CD4-positive, alpha-beta T cell treated with Interleukin-6 at 100 ng/mL for 8 hours (primary cell): ENCODE measurements at places on chromosomes 5 and 9.

DNA sequence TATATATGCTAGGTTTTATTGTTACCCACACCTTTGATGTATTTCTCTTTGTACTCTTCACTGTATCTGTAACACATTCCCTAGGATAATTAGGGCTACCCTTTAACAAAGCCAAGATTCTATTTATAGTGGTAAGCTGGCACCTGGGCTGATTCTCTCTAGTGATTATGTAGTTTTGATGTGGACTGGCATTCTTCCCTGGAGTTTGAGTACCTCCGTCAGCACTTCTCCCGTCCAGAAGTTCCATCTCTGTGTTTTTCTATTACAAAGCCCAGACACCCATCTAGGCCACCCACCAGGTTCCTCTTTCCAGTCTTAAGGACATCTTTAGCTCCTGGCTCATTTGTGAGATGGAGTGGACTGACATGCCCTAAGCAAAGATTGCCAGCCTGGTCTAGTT, 55.9 kb upstream of the CDKN2B start:
- DNase-seq, result no peak

DNA sequence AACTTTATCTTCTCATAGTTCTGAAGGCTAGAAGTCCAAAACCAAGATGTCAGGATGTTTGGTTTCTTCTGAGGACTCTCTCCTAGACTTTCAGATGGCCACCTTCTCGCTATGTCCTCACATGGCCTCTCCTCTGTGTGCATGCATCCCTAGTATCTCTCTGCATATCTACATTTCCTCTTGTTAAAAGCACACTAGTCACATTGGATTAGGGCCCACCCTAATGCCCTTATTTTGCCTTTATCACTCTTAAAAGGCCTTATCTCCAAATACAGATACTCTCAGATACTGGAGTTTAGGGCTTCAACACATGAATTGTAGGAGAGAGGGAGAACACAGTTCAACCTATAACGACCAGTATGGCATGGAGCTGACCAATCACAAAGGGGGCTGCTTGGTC, 151.7 kb downstream of the PRELID2 start:
- no peak for DNase-seq

GRCh38 chr9:120916588-120916987, 10.0 kb downstream of the TRAF1 start:
- no peak for DNase-seq

GRCh38 chr5:82396396-82396795, 118.2 kb upstream of the RPS23 start:
- DNase-seq, result no peak

GRCh38 chr9:86585422-86586143, 231.4 kb upstream of the TUT7 start:
- DNase-seq, result no peak

- DNase-seq, result no peak
Observed at GRCh38 chr9:19022206-19022605, 10.8 kb downstream of the SAXO1 start.

DNA sequence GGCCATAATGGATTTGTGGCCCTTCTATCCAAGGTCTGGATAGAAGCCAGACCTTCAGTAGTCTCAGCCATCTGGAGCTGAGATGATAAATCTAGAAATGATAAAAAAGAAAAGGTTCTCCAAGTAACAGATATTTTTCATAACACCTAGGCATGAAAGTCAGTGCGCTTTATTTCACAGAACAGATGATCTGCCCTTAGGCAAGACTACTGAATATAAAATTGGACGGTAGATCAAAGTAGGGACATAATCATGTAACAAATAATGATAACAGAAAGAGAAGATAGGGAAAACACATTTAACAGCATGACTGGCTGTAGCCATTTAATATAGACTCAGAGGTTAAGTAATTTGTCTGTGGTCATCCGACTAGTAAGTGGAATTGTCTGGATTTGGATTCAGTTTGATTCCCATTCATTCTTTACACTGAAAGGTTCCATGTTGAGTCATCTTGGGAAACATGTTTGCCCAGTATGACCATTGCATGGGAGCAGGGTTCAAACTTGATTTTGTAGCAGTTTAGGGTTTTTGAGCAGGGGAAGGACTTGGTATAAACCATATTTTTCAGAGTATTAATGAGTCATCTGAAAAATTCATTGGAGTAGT, 4.1 kb upstream of the CAVIN4 start:
- no peak for DNase-seq
